ENCODE measurements at places on chromosomes 16 and 17. TPM values are rescaled to one million over a fixed set of nuclear protein-coding genes. Genes with fewer than 3 reads are reported as not detected.

The PRR35 gene
- total RNA-seq = not detected

The CCDC200 gene
- total RNA-seq = not detected

The ITGB4 gene
- total RNA-seq = 0.50 TPM

The ACAP1 gene
- total RNA-seq = 0.58 TPM

The TEX14 gene
- total RNA-seq = not detected

The SLC46A1 gene
- total RNA-seq = 8.1 TPM

The COX10 gene
- 18.2 TPM for total RNA-seq

The AFMID gene
- total RNA-seq = 42.8 TPM

The OSGIN1 gene
- total RNA-seq = 3.8 TPM

The TEKT3 gene
- total RNA-seq = 0.50 TPM

The PLEKHM1 gene
- total RNA-seq = 52.4 TPM

The RHBDL1 gene
- 9.4 TPM for total RNA-seq

The CCL3 gene
- total RNA-seq = not detected

The AOC3 gene
- 1.5 TPM for total RNA-seq

The NPTX1 gene
- 230 TPM for total RNA-seq

The KRTAP4-1 gene
- total RNA-seq = not detected

The TLCD2 gene
- total RNA-seq = 4.9 TPM

The NACA2 gene
- not detected for total RNA-seq

The ENPP7 gene
- not detected for total RNA-seq

The FOXO3B gene
- 3.8 TPM for total RNA-seq

The KRTAP4-9 gene
- total RNA-seq = not detected

The LITAFD gene
- not detected for total RNA-seq

The MILR1 gene
- total RNA-seq = 6.5 TPM

The ANKS3 gene
- total RNA-seq = 24.9 TPM

The IKZF3 gene
- not detected for total RNA-seq
